ENCODE measurements at places on chromosomes 2 and 18.
A peak's percentile ranks its signal among the peaks of the same experiment; 100 is the strongest.

DNA sequence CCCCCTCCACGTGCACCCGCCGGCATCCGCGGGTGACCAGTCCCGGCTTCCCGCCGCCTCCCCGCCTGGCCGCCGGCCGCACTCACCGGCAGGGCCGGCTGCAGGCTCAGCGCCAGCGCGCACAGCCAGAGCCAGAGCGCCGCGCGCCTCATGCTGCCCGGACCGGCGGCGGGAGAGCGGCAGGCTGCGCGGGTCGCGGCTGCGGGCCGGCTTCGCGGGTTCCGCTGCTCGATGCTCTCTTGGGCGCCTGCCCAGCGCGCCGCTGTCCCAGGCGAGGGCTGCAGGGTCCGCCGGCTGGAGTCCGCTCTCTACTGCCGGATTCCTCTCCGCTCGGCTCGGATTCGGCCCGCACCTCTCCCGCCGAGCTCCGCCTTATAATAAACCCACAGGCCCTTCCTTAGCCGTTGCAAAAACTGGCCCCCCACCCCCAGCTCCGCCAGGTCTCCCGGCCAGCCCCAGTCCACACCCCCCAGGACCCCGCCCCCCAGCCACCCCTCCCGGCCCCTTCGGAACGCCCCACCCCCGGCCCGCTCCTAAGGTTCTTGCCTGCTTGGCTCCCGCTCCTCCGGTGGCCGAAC lies at the start of gene SDC1:
Gene SDC1, minus strand, starts transcription at position 415 of the 578 bp plus-strand sequence. Its CDS starts 263 bp downstream, at position 152.
- DNase-seq, result no peak

GRCh38 chr2:149451417-149452165 lies 121.2 kb downstream of the LYPD6 start:
- no peak for DNase-seq

DNA sequence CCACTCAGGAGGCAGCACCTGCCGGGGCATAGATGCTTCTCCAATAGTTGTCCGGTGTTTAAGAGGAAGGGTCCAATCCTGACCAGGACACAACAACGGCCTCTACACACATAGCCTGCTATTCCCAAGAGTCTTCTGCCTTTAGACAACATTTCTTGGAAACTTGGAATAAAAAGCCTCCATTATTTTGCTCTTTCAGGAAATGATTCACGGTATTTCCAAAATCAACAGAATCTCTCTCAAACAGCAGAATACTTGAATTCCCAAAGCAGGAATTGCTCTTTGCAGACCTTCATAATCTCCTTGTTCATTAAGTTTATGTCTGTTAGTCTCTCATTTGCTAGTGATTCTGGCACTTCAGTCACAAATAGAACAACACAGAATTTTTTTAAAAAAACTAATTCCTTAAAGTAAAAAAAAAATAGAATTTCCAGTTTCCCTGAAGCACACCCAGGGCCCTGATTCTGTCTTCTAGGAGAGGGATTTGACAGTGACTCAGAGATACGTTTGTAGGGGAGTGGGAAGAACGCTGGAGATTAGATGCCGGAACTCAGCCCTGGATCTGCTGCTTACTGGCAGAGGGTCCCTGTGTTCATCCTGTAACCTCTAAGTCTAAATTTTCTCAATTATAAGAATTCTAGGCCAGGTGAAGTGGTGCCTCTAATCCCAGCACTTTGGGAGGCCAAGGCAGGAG lies 74.7 kb downstream of the NAB1 start:
- DNase-seq, result no peak

DNA sequence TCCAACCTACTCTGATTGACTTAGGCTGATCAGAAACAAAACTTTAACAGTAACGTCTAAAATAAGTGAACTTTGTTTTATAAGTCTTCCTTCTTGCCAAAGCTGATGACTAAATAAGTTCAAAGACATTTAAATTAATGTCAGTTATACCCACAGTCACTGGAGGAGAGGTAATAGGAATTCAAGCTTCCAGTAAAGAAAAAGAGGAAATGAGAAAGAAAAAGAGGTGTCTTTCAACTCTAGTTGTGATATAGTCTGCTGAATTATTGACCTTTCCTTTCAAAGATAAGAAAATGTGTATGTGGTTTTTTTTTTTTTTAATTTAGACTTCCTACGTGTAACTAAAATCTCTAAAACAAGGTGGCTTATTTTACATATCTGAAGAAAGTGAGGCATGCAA lies 191.5 kb downstream of the SLC8A1 start:
- DNase-seq, result no peak

DNA sequence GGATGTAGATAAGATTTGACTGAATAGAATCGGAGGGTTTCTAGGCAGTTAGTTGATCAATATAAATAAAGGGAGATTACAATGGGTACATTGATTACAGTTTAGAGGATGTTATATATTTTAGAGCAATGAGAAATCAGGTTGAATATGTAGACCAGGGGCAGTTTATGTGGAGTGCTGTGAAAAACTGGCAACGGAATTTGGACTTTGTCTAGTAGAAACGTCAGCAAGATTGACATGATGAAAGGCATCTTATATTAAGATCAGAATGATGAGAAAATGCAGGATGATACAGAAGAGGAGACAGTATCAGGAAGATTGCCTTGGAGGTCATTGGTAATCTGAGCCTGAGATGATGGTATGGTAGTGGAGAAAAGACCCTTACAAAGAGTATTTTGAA lies 39.9 kb downstream of the RAB10 start:
- no peak for DNase-seq

DNA sequence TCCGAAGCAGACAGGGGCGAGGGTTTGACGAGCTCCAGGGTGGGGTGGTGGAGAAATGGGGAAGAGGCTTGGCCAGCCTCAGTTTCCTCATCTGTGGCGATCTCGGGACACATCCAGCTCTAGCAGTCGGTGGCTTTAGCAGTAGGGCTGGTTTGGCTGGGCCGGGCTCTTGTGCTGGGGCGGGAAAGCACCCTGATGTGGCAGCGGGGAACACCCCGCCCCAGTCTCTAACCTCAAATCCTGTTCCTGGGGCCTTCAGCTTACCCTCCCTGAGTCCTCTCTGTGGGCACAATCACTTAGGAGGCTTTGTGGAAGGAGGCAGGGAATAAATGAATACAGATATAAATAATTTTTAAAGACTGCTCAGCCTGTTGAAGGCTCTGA lies 26.5 kb upstream of the MCFD2 start:
- DNase-seq, result peak; percentile 54

- no peak for DNase-seq
These were observed 161.4 kb upstream of the KLHL14 start for GRCh38 chr18:32934201-32934600.

- DNase-seq, result no peak
These were observed 84.9 kb downstream of the DGKD start for GRCh38 chr2:233439191-233439590.

DNA sequence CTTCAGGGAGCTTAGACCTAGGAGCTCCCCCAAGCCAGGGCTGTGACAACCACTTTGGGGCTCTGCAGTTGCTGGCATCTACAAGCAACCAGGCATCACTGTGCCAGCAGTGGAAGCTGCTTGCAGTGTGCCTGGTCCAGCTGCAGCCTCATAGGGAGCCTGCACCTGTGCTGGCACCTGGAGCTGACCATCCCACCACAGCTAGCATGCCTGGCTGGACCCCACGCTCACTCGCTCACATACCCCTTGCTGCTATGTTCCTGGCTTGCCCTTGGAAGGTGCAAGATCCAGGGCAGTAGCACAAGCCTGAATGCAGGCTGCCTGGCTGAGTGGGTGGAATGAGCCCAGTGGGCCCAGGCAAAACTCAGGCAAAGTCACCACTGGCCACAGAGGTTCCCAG lies 82.5 kb downstream of the ZNF804A start:
- DNase-seq, result no peak

- no peak for DNase-seq
These were observed 310.8 kb downstream of the ERBB4 start for GRCh38 chr2:212227755-212228154.

GRCh38 chr2:39650468-39650867 lies 15.2 kb upstream of the TMEM178A start:
- no peak for DNase-seq

- DNase-seq, result no peak
These were observed 51.7 kb upstream of the CCDC85A start for GRCh38 chr2:56132138-56132537.

DNA sequence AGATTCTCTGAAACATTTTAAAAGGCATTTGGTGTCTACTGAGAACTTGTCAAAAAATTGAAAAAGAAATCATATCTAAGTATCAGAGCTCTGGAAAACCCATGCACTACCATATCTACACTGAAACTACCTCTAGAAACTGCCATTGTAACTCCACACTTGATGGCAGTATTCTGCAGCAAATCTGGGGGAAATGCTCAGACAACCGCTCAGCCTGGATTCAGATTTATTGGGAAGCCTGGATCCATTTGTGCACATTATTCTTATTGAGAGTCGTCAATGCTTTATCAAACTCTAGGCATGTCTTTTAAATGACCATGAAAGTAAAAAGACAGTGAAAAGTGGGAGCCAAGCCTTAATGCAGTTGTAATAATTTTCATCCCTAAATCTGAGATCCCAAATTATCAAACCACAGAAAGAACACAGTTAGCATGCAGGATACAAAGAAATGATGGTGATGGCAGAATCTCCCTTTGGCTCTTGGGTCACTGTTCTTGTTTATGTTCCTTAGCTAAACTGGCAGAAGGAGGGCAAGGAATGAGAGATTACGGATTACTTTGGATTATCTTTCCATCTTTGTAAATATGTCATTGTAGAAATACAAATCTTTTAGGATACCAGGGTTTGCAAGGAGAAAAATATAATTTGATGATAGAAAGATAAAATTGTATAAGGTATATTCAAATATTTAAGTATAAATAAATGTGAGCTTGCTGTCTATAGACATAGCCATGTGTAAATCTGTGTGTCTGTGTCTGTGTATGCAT lies 512.1 kb upstream of the SYT4 start:
- no peak for DNase-seq

DNA sequence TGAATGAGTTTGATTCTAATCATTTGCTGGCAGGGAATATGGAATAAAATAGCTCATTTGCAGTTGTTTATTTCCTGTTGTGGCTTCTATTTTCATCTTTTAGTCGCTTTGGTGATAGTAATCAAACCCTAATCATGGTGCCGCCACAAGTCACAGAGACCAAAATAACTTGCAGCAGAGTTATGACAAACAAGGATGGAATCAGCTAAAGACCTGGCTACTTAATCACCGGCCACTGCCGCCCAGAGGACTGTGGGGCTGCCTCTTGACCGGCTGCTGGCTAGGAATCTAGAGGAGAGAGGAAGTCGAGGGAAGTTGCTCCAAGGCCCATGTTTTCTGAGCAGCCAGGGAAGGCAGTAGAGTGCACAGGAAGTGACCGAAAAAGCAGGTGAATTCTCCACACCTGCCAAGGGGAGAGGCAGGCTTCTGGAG lies 5.1 kb upstream of the SMAD7 start:
- DNase-seq, result no peak
